Karpas-422 (cell line): ENCODE measurements at places on chromosomes 3 and 15.

GRCh38 chr15:77630956-77631744, 1.6 kb downstream of the LINGO1 start:
- H3K27ac ChIP-seq: no peak overlapping the region
- H3K4me1 ChIP-seq: no peaks in the 10 kb centered on the region
- no peaks in the 10 kb centered on the region for H3K27me3 ChIP-seq
- H3K4me3 ChIP-seq: no peak overlapping the region

- no peaks in the 10 kb centered on the region for H3K4me1 ChIP-seq
- H3K36me3 ChIP-seq: no peaks in the 10 kb centered on the region
- H3K27ac ChIP-seq: no peak overlapping the region
- DNase-seq: no peak
- no peak overlapping the region for H3K4me3 ChIP-seq
- no peaks in the 10 kb centered on the region for H3K27me3 ChIP-seq
Measured at GRCh38 chr3:85050821-85051220, 92.0 kb downstream of the CADM2 start.

DNA sequence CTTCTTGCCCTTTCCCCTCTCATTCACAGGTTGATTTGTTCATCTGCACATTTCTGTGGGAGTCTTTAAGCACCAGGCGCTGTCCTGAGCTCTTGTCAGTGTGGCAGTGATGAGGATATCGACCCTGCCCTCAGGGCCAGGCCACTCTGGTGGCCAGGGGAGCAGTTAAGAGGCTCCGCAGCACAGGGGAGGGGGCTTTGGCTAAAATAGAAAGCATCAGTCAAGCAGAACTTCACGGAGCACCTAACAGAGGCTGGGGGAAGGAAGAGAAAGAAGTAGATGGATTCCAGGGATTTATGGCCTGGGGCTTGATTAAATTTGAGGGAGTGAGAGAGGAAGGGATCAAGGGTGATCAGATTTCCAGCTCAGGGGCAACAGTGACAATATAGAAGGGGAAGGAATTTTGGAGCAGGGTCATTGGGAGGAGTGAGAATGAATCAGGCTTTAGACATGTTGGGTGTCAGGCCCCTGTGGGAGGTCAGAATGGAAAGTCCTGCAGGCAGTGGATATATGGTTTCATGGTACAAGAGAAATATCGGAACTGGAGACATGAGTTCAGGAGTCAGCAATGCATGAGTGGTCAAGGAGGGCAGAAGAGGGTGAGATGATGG, 73.0 kb upstream of the GLCE start:
- no peak overlapping the region for H3K27ac ChIP-seq
- H3K4me3 ChIP-seq: no peak overlapping the region
- no peaks in the 10 kb centered on the region for H3K36me3 ChIP-seq
- DNase-seq: no peak
- no peaks in the 10 kb centered on the region for H3K27me3 ChIP-seq
- H3K4me1 ChIP-seq: no peaks in the 10 kb centered on the region

- H3K36me3 ChIP-seq: no peaks in the 10 kb centered on the region
- DNase-seq: peak; percentile 85
- H3K4me3 ChIP-seq: no peak overlapping the region
- H3K27me3 ChIP-seq: no peaks in the 10 kb centered on the region
- H3K27ac ChIP-seq: no peak overlapping the region
Measured at GRCh38 chr15:40344631-40345120, 3.9 kb upstream of the CCDC9B start.

- H3K27ac ChIP-seq: peak overlapping the region; percentile 98
- DNase-seq: peak; percentile 90
- peaks cover 73% of the 10 kb centered on the region for H3K4me1 ChIP-seq
Measured at GRCh38 chr15:99504071-99504822, 61.5 kb upstream of the MEF2A start.
